ENCODE measurements at places on chromosomes 5 and 9. TPM values are rescaled to one million over a fixed set of nuclear protein-coding genes. Genes with fewer than 3 reads are reported as not detected.

GRCh38 chr5:164000241-164000640 is 494.8 kb downstream of the MAT2B start:
- no peak for DNase-seq

DNA sequence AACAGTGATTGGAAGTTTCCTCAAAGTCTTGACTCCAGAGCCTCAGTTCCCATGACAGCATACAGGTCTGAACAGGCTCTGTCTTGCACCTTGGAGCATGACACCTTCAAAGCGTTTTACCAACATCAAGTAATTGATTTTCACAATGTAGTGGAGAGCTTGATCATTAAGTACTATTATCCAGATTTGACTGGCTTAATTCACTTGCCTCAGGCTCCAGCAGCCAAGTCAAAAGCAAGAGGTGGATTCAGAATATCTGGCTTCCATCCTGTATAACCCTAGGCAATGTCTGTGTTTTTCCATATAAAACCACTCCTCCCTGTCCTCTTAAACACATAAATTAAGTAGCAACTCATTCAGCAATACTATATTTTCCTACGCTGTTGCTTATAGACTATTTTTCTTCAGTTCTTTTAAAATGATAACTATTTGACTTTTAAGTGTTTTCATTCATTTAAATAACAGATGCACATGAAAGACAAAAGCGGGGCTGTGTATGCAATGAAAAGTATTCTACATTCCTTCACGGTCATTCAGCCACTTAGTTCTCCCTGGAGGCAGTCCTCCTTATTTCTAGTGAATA is 150.8 kb upstream of the RANBP3L start:
- no peak for DNase-seq

- DNase-seq = no peak
These were observed 12.2 kb downstream of the PDE8B start for GRCh38 chr5:77222722-77223121.

GRCh38 chr9:88180081-88180765 is 41.9 kb upstream of the SPATA31C2 start:
- DNase-seq = no peak

SREK1IP1 gene
- 22.1 TPM for polyA plus RNA-seq

DNA sequence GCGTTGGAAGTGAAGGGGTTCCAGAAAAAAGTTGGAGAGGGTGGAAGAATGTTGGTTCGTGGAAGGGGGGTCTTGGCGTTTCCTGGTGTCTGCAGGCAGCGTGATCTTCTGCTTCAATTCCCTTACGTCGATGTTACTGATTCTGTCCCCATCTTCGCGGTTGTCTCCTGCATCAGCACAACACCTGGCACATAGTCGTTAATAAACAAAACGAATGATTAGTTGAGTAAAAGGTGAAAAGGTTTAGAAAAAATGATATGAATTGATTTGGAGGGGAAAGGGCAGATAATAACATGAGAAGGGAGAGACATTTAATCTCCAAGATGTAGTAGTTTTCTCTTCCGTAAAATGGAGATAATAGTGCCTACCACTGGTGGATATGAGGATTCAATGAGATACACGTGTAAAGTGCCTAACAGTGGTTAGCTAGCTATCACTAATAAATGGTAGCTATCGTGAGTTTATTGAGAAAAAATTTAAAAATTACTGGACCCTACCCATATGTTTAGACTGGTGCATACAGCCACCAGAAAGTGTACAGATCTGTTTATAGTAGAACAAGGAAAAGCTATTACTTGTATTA is 556 bp downstream of the MTREX start:
- peak; percentile 43 for DNase-seq

NRARP gene
- polyA plus RNA-seq = 5.7 TPM

GRCh38 chr5:139839918-139840317 is 44.3 kb downstream of the PSD2 start:
- no peak for DNase-seq

BARHL1 gene
- not detected for polyA plus RNA-seq

DNA sequence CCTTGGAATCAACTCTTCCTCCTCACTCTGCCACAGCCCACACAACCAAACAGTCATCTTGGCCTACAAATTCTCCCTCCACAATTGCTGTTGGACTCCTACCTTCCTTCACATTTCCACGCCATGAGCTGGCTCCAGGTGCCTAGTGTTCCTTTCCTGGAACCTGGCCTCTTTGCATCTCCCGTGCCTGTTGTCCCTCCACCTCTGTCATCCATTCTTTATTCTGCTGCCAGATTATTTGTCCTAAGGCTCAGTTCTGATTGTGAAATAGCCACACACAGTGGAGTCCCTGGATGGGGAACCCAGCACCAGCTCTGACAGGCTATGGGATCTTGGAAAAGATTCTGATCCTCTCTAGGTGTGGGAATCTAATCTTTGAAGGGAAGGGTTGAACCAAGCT is 109.1 kb upstream of the ANKH start:
- DNase-seq = no peak

IL9 gene
- polyA plus RNA-seq = not detected

DNA sequence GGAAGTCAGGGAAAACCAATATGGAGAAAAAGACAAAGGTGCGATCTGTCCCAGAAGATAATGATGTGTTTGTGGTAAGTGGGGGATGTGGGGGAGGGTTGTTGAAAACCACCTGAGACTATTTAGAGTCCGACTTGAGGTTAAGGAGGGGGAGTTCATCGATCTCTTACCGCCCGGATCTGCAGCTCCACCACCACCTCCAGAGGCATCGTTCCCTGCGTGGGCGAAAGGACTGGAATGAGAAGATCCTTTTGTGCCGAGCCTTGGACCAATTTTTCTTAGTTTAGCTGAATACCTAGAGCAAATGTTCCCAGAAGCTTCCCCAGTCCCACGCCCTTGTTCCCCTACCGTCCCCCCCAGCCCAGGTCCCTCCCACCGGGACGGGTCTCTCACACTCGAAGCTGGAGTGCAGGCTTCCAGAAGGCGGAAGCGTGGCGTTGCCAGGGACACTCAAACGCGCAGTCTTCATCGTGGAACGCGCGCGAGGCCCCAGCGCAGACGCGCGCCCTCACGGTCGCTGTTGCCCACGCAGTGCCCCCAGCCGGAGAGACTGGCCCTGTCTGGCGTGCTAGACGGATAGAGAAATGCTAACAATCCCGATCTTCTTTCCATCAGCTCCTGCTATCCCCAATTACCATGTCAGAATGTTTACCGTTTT is at the start of gene SPATA6L:
Gene SPATA6L (minus strand): TSS at position 439 of the 658 bp plus-strand sequence. CDS start 230 bp downstream, at position 209.
- no peak for DNase-seq

SLC25A2 gene
- not detected for polyA plus RNA-seq

LHX3 gene
- polyA plus RNA-seq = not detected

- no peak for DNase-seq
These were observed 61.8 kb upstream of the TBC1D2 start for GRCh38 chr9:98317134-98317857.

- no peak for DNase-seq
These were observed 795.8 kb downstream of the SEMA5A start for GRCh38 chr5:8750100-8750499.

FOXD4L6 gene
- 0.10 TPM for polyA plus RNA-seq

DNA sequence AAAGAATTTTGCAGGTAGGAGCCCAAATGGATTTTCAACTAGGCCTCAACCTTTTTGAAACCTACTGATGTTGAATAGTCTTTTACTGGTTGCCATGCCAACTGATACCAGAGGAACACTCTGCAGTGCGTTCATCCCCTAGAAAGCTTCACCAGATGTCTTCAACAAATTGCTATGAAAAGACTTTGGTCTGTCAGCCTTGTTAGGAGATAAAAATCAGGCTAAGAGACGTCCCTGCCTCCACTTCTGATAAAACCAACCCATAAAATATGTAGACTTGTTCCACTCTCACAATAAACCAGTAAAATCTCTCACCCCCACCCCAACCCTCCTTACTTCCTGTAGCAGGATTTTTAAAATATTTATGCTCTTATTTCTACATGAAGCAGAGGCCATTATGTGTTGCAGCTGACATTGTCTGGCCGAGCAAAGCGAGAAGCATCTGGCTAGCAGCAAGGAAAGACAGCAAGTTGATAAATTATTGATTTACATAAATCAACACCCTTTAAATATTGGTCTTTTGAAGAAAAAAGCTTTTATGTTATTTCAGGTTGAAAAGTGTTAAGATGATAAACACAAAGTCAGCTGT is 428.7 kb downstream of the ISL1 start:
- DNase-seq = no peak

DNA sequence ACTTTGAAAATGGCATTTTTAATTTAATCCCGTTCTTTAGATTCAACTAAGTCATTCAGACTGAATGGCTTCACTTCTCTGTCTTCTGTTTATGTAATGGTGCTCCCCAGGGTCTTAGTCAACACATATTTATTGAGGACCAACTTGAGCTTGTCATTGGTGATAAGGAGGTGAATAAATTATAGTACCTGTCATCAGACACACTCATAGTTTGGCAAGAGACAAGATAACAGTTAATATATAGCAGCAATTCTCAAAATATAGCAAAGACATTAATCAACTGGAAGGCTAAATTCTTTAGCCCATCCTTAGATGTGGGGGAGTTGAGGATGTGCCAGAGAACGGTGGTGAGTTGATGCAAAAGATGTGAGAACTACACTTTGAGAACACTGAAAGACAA is 78.4 kb downstream of the MACIR start:
- DNase-seq = no peak

IL31RA gene
- 0.11 TPM for polyA plus RNA-seq

GABRA1 gene
- polyA plus RNA-seq = 0.09 TPM

- DNase-seq = no peak
These were observed 454 bp downstream of the NELFB start for GRCh38 chr9:137255448-137256114.

DNA sequence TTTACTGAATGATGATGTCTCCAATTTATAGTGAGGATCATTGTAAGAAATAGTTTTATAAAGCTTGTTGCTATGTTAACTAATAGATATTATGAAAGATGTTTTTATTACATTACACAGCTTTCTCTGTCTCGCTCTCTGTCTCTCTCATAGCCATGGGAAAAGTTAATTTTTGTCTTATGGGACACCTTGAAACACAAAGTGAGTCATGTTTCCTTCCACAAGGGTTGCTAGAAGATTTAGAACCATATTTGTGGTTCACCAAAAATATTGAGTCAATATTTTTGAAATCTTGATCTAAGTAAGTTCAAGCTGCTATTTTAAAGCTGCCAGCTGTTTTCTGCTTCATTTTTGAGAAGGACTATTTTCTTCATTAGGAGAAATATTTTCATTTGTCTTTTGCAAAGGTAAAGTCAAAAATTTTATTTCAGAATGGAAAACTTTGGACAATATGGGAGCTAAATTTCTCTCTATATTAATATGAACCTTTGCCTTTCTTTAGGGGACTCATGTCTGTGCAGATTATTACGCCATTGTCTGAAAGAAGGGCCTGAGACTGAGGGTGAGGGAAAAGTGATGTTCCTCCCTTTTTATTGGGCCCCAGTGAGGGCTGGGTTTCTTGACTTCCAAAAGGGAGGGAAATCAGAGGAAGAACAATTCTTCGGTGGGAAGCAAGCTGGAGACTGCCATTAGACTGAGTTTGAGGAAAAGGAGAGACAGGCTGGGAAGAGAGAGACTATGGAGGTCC is 87.9 kb upstream of the SLC24A2 start:
- DNase-seq = no peak

- no peak for DNase-seq
These were observed 133.3 kb upstream of the DMRT1 start for GRCh38 chr9:708182-708550.

SPATA31A6 gene
- not detected for polyA plus RNA-seq

DNA sequence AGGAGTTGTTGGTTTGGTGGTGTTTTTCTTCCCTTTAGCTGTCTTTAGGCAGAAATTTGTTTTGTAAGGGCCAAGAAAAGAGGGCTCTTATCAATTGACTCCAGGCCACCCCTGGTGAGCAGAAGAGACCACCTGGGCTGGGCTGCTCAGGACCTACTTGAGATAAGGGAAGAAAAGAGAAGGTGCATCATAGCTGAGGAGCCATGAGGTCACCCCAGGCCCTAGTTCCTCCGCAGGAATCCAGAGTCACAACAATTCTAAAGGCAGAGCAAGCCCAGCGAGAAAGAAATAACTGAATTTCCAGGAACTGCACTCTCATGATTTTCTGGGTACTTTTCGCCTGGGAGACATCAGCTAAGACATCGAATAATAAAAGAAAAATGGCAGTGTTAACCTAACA is 34.9 kb downstream of the RFK start:
- DNase-seq = no peak

GLDC gene
- 18.2 TPM for polyA plus RNA-seq

GRCh38 chr5:1172670-1173404 is 28.6 kb upstream of the SLC6A19 start:
- DNase-seq = no peak

GRCh38 chr9:135225619-135226228 is 138.3 kb downstream of the OLFM1 start:
- no peak for DNase-seq

DNA sequence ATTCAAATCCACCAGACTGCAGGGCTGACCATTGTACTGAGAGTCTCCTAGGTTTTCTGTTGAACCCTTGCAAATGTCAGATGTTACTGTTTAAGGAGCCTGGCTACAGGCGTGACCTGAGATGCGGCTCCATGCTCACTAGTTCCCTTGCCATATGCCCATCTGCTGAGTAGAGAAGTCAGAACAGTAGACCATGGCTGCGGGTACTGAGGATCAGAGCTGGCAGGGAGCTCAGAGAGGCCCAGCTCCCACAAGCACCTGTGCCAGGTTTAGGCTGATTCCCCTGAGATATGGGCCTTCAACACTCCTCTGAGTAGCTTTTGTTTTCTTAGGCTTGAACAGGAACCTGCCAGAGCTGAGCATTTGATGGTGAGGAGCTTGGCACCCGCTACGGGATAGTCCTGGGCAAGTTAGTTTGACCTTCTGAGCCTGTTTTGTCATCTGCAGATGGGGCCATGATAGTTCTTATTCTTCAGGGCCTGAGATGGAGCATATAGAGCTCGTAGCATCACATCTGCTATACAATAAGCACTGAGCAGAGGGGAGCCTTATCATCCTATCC is 83.7 kb downstream of the BOD1 start:
- no peak for DNase-seq

MSX2 gene
- polyA plus RNA-seq = 0.79 TPM

DNA sequence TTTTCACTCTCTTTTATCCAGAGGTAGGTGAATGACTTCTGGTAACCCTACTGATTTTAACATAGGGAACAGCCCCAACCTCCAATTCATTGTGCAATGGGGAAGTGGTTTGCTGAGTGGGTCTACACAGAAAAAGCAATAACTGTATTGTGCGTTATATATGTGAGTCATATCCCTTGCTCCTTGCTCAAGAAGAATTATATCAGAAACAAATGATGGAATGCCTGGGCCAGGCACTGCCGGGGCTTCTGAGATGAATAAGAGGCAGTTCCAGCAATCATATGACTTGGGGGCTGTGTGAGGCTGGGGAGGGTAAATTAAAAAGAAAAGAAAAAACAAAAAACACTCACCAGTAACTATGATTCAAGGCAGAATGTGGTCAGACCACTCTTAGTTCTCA is 79.2 kb upstream of the ABCA1 start:
- no peak for DNase-seq

- no peak for DNase-seq
These were observed 5.8 kb upstream of the ST6GALNAC6 start for GRCh38 chr9:127905004-127905728.

DNA sequence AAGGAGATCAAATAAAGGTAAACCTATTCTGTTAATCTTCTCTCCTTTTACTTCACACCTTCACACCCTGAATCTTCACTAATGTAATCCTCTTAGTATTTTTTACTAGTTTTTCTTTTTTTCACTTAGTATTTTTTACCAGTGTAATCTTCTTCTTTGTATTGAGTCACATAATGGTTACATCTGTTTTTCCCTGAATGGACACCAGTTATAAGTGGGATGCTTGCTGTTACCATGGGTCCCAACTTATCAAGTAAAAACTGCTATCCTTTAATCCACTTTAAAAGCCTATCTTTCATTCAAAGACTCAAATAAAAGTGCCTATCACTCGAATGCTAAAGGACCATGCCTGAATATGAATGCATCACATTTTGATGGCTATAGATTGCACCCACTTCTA is 15.1 kb downstream of the ZFAND5 start:
- no peak for DNase-seq

Measured in left renal cortex interstitium (tissue), 4 donors.